GM23338 (cell line): ENCODE measurements at places on chromosomes 2 and 18. TPM values are rescaled to one million over a fixed set of nuclear protein-coding genes. Genes with fewer than 3 reads are reported as not detected.
A peak's percentile ranks its signal among the peaks of the same experiment; 100 is the strongest.

Gene MERTK
- total RNA-seq, result 8.7 and 9.0 TPM in 2 replicates

- no peaks in the 10 kb centered on the region; the same call in 1 of the 2 replicates for H3K4me1 ChIP-seq
- H3K36me3 ChIP-seq, result no peaks in the 10 kb centered on the region
- no peak for DNase-seq
- no peak overlapping the region for H3K4me3 ChIP-seq
- no peak overlapping the region for H3K27ac ChIP-seq
Observed at GRCh38 chr2:36729067-36729466, 32.6 kb downstream of the VIT start.

DNA sequence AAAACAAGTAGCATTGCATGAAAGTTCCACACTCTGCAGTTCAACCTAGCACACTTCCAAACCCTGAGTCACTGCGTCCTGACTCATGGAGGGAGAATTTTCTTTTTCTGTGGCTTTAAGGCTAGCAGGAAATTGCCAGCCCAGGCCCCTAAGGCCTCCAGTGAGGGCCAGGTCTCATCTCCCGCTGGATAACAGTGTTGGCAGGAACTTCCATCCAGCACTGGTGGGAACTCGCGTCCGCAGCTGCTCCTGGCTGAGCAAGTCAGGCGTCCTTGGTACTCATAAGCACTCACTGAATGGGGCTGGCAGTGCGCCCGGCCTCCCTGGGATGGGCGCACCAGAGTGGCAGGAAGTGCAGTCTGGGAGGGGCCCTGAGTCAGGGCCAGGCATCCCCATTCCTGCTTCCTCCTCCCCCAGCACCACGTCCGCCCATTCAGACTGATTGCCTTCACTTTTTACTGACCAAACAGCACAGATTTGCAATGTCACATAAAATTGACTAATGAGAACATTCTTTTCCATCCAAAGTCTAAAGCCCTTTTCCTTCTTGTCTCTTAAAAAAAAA lies 14.3 kb downstream of the MALL start:
- H3K4me3 ChIP-seq, result no peak overlapping the region
- DNase-seq, result peak; percentile 14
- no peak overlapping the region for H3K27ac ChIP-seq
- no peaks in the 10 kb centered on the region for H3K36me3 ChIP-seq

- H3K4me3 ChIP-seq, result peak overlapping the region; percentile 57
- DNase-seq, result no peak
- peaks cover 87% of the 10 kb centered on the region for H3K4me1 ChIP-seq
- no peak overlapping the region for H3K27ac ChIP-seq
- no peaks in the 10 kb centered on the region for H3K36me3 ChIP-seq
Observed at GRCh38 chr2:172095905-172096625, 6.6 kb downstream of the DLX2 start.

GRCh38 chr2:65749545-65749944 lies 317.1 kb upstream of the SPRED2 start:
- H3K4me1 ChIP-seq, result no peaks in the 10 kb centered on the region
- H3K27me3 ChIP-seq, result no peaks in the 10 kb centered on the region
- no peak overlapping the region for H3K4me3 ChIP-seq
- H3K36me3 ChIP-seq, result no peaks in the 10 kb centered on the region; the same call in 1 of the 2 replicates

Gene ANKRD30B
- total RNA-seq, result not detected in 2 replicates
